RCC 7860 (cell line): ENCODE measurements at places on chromosomes 1 and 21.
A peak's percentile ranks its signal among the peaks of the same experiment; 100 is the strongest.

- peak; percentile 64 for DNase-seq
Observed at GRCh38 chr1:197320991-197321531, 53.0 kb downstream of the CRB1 start.

GRCh38 chr1:20787840-20788795 is 1.0 kb upstream of the HP1BP3 start:
- DNase-seq = no peak

GRCh38 chr1:241229216-241229615 is 127.8 kb downstream of the RGS7 start:
- no peak for DNase-seq

GRCh38 chr1:89587729-89588161 is 45.2 kb upstream of the LRRC8C start:
- no peak for DNase-seq

- peak; percentile 63 for DNase-seq
Observed at GRCh38 chr1:94105957-94106529, 14.9 kb downstream of the ABCA4 start.

DNA sequence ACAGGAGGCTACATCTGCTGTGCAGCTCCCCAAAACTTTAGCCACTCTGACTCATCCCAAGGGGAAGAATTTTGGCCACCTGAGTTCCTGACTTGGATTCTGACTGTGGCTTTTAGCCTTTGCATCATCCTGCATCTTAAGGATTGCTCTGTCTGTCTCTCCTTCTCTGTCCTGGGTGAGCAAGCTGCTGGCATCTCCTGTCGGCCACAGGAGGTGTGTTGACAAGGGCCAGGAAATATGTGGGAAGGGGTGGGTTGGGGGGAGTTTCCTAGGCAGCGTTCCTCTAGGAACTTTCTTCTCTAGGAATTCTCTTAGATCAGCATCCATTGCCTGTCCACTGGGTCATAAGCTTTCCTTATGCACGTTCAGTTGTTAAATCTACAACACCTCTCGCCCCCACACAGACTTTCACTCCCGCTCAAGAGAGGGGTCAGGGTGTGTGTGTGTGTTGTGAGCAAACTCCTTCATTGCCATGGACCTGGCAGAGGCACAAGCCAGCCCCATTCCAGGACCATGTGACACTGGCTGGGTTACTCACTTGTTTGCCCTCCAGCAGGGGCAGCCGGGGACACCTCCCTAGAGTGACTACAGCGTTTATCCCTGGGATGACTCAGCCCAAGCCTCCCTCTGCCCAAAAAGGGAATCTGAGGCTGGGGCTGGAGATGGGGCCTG is 145.0 kb upstream of the DUSP10 start:
- DNase-seq = peak; percentile 99

DNA sequence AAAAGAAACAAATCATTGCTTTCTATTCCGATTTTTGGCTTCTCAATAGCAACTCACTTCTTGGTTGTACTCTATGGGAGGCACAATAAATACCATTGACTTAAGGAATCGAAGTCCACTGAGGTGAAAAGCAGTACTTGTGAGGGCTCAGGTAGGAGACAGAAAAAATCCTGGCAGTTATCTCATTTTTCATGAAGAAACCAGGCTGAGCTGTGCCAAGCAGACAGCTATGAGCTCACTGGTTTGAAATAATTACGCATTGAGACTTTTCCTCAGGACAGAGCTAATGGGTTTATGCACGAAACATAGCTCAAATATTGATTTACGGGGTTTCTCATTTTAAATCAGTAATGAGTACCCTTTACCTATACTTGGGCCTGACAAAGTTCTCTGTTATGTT is 18.5 kb downstream of the COLGALT2 start:
- no peak for DNase-seq

DNA sequence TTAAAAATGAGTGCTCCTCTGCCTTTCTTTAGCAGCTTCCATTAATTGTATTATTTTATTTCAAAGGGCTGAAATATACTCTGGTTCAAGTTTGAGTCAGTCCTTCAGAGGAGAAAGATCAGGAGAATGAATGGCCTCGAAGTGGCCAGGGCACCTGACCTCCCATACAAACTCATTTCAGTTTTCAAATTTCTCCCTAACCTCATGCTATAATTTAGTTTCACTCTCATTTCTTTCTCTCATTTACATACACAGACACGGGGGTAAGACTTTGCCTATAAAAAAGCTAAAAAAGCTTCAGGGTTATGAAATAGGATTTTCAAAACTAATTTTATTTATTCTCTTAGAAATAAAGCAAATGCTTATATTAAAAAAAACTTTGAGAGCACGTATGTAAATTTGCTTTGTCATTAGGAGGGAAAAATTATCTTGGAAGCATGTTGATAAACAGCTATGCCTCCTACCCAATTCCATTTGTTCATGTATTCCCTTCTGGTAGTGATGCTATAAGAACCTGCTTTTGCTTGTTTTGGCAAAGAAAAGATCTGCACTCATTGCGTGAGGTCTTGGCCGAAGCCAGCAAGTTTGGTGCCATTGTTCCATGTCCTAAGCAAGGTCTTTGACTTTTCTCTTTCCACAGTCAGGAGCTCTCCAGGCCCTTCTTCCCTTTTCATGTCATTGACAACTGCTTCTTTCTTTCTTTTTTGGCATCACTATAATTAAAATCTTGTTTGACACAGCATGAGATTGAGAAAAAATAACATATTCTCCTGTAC is 80.4 kb upstream of the LRRC53 start:
- no peak for DNase-seq

GRCh38 chr1:73781251-73781650 is 416.7 kb downstream of the LRRIQ3 start:
- DNase-seq = peak; percentile 52

- DNase-seq = no peak
Observed at GRCh38 chr1:163844459-163844858, 522.7 kb downstream of the NUF2 start.

DNA sequence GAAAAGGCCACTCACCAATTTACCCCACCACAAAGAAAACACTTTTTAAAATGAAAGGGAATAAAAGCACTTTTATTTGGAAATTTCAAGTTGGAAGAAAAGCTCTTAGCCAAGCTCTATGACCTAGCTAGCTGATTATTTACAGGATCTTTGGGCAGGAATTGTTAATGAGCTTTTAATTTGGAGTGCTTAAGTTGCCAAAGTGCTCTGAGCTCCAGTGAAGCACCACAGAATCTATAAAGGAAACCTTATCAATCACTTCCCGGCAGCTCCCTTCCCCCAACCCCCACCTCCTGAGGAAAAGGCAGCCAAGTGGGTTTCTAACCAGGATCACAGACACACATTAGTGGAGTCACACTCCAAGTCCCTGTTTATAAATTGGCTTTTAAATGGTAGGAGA is 1.5 kb downstream of the ERI3 start:
- no peak for DNase-seq

- DNase-seq = no peak
Observed at GRCh38 chr1:54460351-54460750, 54.2 kb upstream of the SSBP3 start.

DNA sequence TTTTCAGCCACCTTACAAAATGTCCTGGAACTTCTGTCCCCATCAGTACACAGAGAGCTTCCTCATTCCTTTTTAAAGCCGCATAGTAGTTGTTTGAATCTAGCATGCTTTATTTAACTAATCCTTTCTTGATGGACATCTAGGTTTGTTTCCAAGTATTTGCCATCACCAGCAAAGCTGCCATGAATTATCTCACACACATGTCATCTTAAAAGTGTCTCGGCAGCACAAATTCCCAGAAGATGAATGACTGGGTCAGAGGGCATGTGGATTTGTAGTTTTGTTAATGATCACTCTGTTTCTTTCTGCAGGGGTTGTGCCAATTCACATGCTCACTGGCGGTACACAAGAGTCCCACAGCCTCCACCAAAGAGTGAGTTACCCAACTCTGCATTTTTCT is 68.3 kb downstream of the CLIC6 start:
- DNase-seq = peak; percentile 16

- DNase-seq = no peak
Observed at GRCh38 chr1:221503268-221503667, 238.6 kb downstream of the DUSP10 start.

- DNase-seq = peak; percentile 34
Observed at GRCh38 chr1:47262787-47263413, 30.9 kb upstream of the TAL1 start.

DNA sequence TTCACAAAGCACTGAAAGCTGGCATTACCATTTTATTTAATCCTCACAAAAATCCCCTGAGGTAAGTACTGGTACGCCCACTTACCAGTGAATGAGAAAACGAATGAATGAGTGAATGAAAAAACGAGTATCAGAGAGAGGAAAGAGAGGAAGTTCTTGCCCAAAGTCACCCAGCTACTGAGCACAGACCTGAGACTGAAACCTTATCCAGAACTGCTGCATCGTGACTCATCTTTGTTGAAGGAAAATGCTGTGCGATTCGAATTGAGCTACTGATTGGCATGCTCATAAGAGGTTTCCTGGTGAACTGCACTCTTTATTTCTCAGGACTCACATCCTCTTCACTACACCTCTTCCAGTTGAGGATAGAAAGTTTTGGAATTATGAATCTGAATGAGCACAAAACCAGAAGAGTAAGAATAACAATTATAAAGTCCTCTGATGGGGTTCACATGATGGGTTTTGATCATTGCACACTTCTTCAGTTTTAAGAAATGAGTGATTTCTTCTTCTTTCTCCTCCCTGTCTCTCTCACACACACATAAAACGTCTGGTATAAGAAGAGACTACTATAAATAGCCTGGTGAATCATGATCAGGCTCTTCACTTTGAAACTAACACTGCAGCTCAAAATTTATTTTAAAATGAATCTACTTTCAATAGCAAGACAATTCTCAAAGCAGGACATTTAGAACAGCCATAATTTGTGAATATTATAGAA is 32.1 kb downstream of the IL12RB2 start:
- DNase-seq = peak; percentile 50

DNA sequence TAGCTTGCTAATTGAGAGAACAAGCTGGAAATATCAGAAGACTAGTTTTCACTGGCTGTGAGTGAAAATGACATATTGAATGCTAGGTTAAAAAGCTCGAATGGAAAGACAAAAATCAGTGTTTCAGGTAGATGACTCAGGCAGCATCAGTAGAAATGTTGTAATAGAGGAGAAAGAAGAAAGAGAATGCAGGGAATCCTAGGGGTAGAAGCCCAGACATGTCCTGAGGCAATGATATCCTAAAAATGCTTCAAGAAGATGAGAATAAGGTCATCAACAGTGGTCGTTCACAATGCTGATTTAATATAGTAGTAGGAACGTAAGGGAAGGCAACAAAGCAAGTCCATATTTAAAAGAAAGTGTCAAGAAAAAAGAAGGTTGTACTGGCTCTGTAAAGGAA is 96.7 kb upstream of the HP1BP3 start:
- no peak for DNase-seq
